ENCODE measurements at places on chromosomes 7 and 10. TPM values are rescaled to one million over a fixed set of nuclear protein-coding genes. Genes with fewer than 3 reads are reported as not detected.

The GATA3 gene
- 145 TPM for total RNA-seq

DNA sequence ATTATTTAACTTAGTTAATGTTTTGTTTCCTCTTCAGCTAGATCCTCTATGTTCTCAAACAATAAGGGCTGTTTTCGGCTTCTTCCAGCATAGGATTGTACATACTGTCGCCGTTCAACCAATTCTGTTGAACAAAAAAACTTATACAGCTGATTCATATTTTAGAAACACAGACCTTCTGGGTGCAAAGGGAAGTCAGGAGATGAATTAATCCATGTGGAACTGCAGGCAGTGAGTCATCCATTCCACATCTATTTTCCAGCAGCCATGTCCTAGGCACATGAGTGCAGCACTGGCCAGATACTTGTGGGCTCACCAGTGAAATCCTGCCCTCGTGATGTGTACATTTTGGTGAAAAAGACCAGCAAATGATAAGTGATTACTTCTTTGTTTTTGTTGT, 163.2 kb downstream of the JAZF1 start:
- DNase-seq = no peak

DNA sequence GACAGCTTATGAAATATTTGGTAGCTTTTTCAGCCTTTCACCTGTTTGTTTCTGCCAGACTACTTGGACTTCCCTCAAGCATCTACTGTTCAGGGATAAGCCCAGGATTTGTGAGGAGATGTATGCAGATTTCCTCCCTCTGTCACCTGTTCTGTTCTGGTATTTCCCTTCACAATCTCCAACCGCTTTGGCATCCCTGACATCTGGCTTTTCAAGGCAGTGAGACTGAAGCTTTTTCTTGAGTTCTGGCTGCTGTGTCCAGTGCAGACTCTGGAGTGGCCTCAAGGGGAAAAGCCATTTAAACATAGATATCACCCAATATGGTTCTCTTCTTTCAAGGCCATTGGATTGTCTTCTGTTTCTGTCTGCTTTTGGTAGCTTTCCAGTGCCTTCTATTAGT, 369.7 kb downstream of the LRMDA start:
- no peak for DNase-seq

DNA sequence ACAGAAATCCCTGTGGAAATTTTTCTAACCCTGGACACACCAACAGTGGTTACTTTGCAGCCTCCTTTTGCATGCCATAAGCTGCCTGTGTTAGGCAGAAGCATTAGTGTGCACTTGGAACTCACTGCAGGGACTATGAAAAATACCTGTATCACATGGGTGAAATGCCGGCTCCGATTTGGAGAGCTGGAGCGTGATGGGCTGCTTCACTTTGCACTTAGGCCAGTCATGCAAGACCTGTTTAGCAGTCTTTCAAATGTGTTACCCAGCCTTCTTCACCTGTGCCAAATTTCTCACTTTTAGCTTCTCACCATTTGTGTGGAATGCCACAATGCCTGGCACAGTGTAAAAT, 11.3 kb downstream of the NCOA4 start:
- no peak for DNase-seq

- no peak for DNase-seq
These were observed 32.1 kb upstream of the PDSS1 start for GRCh38 chr10:26665080-26666048.

DNA sequence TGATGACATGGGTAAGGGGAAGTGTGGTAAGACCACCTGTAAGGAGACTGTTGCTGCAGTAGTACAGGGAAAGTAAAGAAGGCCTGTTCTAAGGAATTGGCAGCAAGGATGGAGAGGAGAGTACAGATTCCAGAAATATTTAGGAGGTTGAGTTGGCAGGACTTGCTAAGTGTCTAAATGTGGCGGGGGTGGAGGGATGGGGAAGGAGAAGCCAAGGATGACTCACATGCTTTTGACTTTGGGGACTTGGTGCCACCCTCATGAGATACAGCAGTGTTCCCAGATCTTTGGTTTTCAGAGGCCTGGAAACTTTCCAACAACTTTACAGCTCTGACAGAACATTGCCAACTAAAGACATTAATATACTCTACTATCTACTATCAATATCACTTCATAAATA, 45.4 kb downstream of the CDK6 start:
- no peak for DNase-seq

DNA sequence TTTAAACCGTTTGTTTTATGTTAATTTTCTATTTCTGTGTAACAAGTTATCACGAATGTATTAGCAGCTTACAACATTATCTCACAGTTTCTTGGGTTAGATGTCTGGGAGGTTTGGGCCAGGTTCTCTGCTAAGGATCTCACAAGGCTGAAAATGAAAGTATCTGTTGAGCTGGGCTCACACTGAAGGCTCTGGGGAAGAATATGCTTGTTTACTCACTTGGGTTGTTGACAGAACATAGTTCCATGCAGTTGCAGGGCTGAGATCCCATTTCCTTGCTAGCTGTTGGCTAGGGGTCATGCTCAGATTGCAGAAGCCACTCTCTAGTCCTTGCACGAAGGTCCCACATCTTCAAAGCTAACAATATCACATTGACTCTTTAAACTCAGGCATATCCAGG, 266.6 kb upstream of the GNAI1 start:
- no peak for DNase-seq

- DNase-seq = no peak
These were observed 568.3 kb downstream of the INHBA start for GRCh38 chr7:41134300-41135255.

All from lower leg skin (tissue), 4 donors.